ENCODE measurements at places on chromosomes 13 and 19.
A peak's percentile ranks its signal among the peaks of the same experiment; 100 is the strongest.

- DNase-seq = no peak
These were observed 656.6 kb downstream of the UQCRFS1 start for GRCh38 chr19:28556371-28556770.

DNA sequence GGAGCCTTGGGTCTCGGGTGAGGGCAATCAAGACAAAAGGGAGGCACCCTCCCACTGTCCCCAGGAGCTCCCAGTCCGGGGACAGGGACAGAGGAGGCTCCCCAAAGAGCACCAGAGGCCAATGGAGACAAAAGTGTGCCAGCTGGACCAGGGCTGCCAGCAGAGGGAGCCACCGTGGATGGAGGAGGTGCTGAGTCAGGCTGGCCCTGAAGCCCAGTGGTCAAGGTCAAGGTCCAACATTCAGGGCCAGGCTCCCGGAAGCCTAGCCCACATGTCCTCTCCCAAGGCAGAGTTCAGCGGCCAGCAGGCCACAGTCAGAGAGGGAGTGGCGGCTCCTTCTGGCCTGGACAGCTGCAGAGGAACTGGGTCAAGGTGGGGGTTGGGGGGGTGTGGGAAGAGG, 8.4 kb downstream of the COL5A3 start:
- peak; percentile 8 for DNase-seq

- no peak for DNase-seq
These were observed 44.3 kb downstream of the SHISA2 start for GRCh38 chr13:26007261-26008125.

- no peak for DNase-seq
These were observed 20.5 kb downstream of the PPP5C start for GRCh38 chr19:46367426-46367825.

DNA sequence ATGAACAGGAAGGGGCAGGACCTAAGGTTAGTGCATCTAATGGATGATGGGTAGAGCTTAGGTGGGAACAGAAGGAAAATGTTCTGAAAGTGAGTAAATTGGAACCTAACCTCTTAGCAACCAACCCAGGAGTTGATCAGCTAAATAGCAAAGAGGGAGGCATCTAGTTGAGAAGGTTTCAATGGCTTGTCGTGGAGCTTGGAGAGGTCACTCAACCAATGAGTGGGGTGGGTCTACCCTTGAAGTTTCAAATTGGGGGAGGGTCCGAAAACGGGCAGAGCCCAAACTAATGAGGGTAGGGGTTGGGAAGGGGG, 5.7 kb upstream of the SHKBP1 start:
- DNase-seq = no peak

GRCh38 chr13:40271931-40272775, 394.3 kb downstream of the FOXO1 start:
- no peak for DNase-seq
